ENCODE measurements at places on chromosomes 1 and 21.

- DNase-seq = no peak
Observed at GRCh38 chr1:151811181-151811580, 6.0 kb upstream of the LINGO4 start.

GRCh38 chr1:200969726-200970561, 53.6 kb downstream of the KIF21B start:
- no peak for DNase-seq

GRCh38 chr1:221823149-221823548, 81.3 kb upstream of the DUSP10 start:
- DNase-seq = no peak

DNA sequence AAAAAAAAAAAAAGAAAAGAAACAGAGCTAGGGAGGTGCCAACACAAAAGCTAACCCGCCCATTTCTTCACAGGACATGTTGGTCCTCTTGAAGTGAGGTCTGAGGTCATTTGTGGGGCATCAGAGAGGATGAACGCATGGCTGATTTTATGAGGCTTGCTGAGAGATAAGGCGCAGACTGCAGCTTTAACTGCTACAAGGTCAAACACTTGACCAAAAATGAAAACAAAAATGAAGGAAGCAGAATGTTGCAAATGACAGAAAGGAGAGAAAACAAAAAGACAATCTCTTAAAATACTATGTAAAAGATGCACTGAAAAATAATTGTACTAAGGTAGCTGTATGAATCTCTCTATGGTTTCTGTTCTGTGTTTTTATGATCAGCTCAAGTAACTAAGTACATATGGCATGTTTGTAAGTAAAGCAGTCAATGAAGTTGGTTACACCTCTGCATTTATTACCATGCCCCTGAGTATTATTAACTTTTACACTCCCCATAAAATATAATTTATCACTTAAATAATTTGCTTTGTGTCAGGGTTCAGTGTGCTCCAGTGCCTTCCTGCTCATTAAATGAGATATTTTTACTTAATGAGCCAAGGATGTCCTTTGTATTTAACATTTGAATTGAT, 249.1 kb upstream of the NR5A2 start:
- DNase-seq = no peak

GRCh38 chr1:8679395-8679800, 138.0 kb downstream of the RERE start:
- peak; percentile 53 for DNase-seq

- no peak for DNase-seq
Observed at GRCh38 chr1:68758666-68759209, 261.9 kb upstream of the DEPDC1 start.

DNA sequence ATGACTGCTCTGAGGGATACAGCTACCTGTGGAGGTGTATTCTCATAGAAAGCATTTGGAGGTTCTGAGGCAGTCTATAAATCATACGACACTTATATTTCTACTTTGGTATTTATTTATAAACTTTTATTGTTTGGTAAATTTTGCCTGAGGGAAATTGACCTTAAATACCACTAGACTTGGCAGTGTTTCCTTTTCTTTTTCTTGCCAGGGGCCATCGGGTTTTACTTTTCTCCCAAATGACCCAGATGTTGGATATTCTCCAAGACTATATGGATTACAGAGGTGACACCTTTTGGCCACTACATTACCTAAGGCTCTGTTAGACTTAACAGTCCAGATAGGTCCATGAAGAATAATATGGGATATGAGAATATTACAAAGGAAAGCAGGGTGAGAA, 28.2 kb downstream of the CHD1L start:
- DNase-seq = no peak

DNA sequence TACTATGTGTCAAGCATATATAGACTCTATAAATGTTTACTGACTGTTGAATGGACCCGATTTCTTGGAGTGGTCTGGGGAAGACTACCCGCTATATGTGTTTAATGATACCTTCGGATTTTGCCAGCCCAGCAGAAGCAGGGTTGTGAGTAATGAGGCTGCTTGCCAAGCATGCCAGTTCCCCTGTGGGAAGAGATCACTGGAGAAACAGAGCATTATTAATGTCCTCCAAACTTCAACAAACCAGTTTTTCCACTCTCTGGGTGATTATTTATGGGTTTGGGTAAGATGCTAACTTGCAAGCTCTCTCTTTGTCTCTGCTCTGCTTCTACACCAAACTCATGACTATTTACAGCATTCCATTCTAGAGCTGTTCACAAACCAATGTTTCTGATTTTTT, 25.1 kb upstream of the PHGDH start:
- DNase-seq = no peak

DNA sequence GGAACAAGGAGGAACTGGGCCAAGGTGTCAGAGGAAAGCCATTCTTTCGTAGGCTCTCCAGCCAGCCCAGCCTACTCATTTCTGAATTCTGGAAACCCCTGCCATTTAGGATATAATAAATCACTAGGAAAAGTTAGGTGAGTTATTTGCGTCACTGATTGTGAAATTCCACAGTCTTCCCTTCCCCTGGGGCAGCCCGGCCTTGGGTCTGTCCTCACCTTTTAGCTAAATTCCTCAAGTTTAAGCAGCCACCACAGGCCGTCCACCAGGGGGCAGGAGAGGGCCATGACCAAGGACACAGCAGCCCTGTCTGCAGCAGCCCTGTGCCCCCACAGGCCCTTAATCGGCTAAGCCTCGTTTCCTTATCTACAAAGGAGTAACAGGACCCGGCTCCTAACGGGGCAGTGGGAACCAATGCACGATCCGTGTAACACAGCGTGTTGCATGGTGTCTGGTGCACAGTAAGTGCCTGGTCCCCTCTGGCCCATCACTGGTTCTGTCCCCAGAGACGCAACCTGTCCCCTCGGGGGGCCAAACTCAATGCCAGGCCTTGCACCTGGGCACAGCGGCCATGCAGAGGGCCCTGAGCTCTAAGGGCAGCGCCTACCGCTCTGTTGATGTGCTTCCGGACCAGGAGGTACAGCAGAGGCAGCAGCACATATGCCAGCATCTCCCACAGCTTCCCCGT, 18.1 kb downstream of the GPR157 start:
- peak; percentile 91 for DNase-seq

GRCh38 chr1:36321119-36321951, 2.1 kb downstream of the EVA1B start:
- DNase-seq = no peak

- no peak for DNase-seq
Observed at GRCh38 chr1:225461533-225462428, 33.9 kb upstream of the LBR start.

GRCh38 chr1:67687649-67688048, 2.6 kb downstream of the GADD45A start:
- DNase-seq = peak; percentile 49

DNA sequence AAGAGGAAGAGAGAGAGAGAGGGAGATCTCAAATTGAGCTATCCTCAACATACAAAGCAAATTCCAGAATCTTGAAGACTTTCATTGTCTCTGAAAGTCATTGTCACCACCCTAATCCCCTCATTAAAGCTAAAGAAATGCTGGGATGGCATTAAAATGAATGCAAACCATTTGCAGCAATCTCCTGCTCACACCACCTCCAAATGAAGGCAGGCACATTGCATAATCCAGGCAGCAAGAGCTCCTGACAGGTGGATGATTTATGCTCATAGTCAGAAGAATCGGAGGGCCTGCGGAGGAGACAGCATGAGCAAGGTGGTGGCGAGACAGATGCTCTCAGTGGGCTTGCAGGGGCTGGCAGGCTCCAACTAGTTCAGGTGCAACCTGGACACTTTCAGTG, 90.2 kb downstream of the ESRRG start:
- no peak for DNase-seq

GRCh38 chr21:34915364-34915841, 133.7 kb downstream of the RUNX1 start:
- DNase-seq = peak; percentile 16

DNA sequence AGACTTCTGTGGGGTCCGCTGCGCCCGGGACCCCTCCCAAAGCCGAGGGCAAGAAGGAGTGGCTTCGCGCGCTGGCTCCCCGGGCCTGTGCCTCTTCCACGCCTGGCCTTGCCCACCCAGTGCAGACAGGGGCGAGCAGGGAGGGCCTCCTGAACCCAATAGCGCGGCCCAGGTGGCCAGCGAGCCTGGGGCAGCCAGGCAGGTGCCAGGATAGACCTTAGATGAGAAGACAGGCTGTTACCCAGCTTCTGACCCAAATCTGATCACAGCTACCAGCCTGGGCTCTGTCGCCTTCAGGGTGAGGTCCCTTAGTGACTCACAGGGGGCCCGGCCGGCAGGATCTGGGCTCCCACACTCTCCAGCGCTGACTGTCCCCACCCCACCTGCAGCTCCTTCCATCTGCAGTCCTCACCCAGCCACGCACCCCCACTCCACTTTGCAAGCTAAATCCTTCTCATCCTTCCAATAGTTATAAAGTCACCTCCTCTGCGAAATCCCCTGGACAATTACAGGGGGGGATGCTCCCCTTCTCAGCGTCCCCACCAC, 9.6 kb downstream of the CLEC20A start:
- DNase-seq = no peak

DNA sequence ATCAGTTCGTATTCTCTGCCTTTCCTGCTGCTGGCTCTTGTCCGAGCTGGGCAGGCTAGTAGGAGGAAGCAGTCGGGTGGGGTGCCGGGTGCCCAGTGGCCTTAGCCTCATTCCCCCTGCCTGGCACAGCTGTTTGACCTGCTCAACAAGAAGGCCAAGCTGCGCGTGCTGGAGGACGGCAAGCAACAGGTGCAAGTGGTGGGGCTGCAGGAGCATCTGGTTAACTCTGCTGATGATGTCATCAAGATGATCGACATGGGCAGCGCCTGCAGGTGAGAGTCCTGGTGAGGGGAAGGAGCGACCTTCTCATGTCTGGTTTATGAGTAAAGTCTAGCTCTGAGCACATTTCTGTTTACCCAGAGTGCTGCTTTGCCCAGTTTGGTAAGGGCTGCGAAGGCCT, 16.3 kb upstream of the RPS8 start:
- no peak for DNase-seq

- DNase-seq = no peak
Observed at GRCh38 chr1:168091063-168091462, 45.7 kb downstream of the GPR161 start.

- no peak for DNase-seq
Observed at GRCh38 chr1:105427543-105427942, 1628.9 kb upstream of the PRMT6 start.

- no peak for DNase-seq
Observed at GRCh38 chr1:234409328-234409727, 36.1 kb downstream of the COA6 start.

- no peak for DNase-seq
Observed at GRCh38 chr1:51871351-51871975, 7.1 kb downstream of the NRDC start.

- no peak for DNase-seq
Observed at GRCh38 chr1:236021424-236022135, 43.3 kb downstream of the NID1 start.

- DNase-seq = no peak
Observed at GRCh38 chr1:55034476-55035133, 4.7 kb upstream of the PCSK9 start.

DNA sequence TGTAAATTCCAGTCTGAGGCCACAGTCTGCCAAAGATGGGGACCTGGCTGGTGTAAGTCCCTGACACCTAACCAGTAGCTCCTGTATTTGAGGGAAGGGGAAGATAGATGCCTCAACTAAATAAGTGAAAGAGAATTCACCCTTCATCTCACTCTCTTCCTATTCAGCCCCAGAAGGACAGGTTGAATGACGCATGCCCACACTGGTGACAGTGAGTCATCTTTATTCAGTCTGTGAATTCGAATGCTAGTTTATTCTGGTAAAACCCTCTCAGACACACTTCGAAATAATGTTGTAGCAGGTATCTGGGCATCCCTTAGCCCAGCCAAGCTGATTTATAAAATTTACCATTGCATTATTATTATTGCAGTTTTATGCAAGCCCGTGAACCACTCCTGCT, 617.0 kb upstream of the PRMT6 start:
- DNase-seq = no peak

- DNase-seq = no peak
Observed at GRCh38 chr1:202291961-202292712, 49.6 kb downstream of the UBE2T start.

DNA sequence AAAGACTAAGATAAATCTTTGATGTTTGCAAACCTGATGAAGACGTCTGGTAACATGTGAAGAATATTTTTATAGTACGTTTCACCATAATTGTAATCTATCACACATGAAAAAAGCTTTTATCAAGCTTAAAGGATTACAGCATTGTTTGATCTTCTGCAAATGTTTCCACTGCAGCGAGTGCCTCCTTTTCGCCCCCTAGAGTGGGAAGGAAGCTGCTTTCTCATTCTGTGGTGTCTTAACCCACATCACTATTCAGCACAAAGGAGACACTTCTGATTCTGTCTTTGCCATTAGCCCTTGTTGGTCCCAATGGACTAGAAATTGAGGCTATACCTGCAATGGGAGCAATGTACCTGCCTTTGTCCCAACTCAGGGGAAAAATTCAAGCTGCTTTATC, 46.0 kb upstream of the IL12RB2 start:
- no peak for DNase-seq

DNA sequence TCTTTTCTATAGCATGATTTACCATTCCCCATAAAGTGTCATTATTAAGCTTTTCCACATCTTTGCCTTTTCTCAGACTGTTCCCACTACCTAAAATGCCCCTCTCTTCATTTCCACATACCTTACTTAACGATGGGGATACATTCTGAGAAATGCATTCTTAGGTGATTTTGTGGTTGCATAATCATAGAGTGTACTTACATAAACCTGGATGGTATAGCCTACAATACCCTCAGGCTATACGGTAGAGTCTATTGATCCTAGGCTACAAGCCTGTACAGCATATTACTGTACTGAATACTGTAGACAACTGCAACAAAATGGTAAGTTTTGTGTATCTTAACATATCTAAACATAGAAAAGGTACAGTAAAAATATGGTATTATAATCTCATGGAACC, 54.8 kb upstream of the MUTYH start:
- no peak for DNase-seq

DNA sequence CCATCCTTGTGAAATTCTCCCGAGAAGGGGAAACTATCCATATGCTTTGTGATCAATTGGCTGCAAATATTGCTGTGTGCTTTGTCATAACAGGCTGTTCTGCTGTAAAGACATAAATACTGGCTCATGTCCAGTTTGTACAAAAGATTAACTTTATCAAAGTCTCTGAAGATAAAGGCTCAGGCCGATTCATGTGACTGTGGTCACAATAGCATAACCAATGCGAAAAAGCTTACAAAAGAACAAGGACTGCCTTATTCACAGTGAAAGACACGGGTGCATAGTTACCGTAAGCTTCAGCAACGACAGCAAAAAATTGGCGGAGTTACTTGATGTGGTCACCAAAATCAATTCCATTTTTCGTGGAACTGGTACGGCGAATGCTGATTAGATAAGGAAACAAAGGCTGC, 173.6 kb upstream of the CHRM3 start:
- no peak for DNase-seq

GRCh38 chr1:103492003-103492625, 33.4 kb upstream of the RNPC3 start:
- no peak for DNase-seq

GRCh38 chr1:198125995-198126735, 30.6 kb upstream of the NEK7 start:
- DNase-seq = peak; percentile 28

Measured in lung microvascular endothelial cell (primary cell).